Inflammatory macrophage (primary cell): ENCODE measurements at places on chromosomes 6 and 20.

DNA sequence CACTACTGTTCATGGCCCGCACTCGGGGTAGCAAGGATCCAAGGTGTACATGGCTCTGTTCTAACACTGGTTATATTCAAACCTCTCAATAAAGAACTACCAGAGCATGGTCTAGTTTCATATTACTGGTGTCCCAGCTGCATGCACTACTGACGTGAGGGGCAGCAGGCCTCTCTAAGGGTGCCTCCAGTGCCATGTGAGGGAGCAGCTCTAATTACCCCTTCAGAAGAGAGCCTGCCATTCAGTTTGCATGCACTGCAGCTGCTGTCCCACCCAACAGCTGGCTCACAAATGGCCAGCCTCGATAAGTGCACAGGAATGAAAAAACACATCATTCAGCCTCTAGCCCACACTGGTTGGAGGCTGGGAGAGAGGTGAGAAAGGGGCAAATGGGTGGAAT lies 85.2 kb downstream of the SMLR1 start:
- no peak for DNase-seq

DNA sequence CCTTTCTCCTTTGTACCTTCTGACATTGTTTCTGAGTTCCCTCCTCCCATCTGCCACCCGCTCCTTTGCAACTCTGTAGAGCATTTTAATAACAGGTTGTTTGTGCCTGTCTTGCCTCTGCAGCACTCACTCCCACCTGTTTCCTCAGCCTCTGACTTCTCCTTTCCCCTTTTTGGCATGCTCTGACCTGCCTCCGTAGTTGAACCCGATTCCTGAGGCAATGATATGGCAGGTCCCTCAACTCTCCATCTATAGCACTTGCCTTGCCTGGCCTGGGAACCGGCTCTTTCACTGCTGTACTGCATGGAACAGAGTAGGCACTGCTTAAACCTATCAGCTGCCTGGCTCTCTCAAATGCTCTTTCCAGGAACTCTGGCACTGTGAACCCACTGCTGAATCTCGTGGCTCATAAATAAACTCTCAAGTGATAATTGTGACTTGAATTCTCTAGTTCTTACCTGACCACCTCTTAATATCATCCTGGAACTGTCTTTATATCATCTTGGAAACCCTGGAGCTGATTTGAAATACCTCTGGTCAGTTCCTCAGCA lies 50.3 kb downstream of the UTRN start:
- DNase-seq, result no peak

- DNase-seq, result no peak
These were observed 196.8 kb downstream of the FARS2 start for GRCh38 chr6:5457983-5458683.

DNA sequence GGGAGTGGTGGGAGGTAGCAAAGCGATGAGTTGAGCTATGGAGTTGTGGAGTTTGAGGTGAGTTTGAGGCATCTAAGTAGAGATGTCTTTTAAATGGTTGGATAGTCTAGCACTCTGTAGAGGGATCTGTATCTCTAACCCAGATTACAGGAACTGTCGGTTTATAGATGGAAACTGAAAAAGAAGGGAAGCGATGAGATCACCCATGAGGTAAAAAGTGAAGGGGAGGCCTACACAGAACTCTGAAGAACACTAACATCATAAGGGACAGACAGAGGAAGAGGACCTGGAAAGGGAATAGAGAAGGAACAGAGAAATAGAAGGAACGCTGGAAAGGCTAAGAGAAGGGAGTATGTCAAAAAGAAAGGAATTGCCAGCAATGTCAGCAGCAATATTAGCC lies 2.5 kb downstream of the HINT3 start:
- DNase-seq, result no peak

DNA sequence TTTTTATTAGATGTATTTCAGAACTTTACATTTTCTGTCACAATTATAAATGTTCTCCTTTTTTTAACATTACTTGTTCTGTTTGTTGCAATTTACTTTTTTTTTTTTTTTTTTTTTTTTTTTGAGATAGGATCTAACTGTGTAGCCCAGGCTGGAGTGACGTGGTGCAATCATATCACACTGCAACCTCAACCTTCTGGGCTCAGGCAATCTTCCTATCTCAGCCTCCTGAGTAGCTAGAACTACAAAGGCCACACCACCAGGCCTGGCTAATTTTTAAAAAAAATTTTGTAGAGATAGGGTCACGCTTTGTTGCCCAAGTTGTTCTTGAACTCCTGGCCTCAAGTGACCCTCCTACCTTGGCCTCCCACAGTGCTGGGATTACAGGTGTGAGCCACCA lies 15.1 kb upstream of the MBOAT1 start:
- no peak for DNase-seq

DNA sequence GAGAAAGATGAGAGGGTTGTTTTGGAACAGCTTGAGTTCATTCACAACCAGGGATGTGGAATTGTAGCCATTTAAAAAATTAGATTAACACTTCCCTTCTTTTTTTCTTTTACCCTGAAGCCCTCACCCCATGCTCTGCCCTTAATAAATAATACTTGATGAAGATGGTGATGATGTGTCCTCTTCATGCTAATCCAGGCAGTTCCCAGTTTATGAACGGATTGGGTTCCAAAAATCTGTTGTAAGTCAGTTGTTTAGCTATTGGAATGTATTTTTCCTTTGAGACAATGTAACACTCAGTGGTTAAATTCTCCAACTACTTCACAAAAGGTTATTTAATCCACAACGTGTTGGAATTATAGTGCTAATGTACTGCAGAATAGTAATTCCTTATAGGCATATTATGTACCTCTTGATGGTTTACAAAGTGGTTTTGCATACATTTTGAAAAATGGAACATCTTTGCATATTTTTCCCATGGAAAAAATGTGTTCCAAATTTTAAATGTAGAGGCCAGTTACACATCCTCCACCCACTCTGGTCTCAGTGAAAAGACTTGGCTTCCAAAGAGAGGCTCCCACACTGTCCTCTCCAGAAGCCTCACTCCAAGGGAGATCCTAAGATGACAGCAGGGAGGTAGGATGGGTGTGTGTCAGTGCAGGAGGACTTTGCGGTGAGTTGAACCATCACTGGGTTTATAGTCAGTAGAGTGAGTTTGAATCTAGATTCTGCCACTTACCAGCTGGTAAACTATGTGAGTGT lies 45.8 kb upstream of the CEP162 start:
- DNase-seq, result no peak

DNA sequence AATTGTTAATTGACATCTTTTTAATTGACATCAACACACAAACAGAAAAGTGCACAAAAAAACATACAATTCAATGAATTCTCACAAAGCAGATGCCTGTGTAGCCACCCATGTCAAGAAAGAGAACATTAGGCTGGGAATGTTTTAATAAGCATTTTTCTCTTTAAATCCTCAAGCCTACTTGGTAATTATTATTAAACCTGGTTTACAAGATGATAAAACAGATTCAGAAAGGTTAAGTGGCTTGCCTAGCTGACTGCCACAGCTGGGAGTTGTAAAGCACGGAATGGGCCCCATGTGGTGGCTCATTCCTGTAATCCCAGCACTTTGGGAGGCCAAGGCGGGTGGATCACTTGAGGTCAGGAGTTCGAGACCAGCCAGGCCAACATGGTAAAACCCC lies 90.0 kb upstream of the AKAP12 start:
- DNase-seq, result no peak

DNA sequence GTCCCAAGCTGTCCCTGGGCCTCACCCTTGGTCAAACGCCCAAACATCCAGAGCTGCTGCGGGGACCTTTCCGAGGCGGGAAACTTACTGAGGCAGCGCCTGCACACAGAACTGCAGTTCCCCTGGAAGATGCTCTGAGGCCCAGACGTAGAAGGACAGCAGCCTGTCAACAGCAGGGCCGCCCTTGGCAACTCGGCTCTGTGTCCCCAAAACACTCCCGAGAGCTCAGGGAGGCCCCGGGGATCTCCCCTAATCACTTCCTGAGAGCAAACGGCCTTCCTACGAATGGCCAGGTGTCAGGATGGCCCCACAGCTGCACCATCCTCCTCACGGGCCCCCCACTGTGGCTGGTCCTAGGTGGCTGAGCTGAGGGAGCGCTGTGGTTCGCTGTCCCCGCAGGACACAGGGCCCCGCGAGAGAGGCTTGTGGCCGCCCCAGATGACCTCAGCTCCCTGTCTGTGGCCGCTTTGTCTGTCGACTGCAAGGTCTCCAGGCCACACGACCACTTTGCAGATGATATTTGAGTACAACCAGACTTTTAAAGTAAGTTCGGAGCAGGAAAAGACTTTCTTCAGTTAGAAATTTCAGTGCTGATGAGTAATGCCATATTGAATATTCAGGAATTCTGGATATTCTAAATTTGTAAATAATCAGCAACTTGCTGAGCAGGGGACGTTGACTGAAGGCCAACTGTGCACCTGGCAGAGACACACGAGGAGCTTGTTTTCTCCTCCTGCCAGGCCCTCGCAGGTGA lies 46.0 kb downstream of the DLL1 start:
- DNase-seq, result no peak

GRCh38 chr6:1871724-1872315 lies 262.1 kb downstream of the FOXC1 start:
- DNase-seq, result no peak

GRCh38 chr6:42966571-42966970 lies 6.0 kb downstream of the GNMT start:
- peak; percentile 70 for DNase-seq

DNA sequence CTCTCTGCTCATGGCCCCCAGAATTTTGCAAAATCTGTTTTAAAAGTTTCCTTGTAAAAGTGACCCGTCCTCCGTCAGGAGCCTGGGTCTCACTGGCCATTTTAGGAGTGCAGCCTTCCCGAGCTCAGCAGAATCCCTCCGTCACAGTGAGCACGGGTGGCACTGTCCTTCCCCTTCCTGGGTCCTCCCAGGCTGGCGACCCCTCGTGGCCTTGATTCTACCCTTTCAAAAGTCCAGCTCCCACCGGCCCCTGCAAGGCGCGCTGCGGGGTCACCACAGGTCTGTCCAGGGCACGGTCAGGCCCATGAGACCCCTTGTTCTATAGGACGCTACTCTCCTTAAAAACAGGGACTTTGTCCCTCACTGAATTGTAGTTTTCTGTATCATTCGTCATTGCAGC lies 112.7 kb downstream of the PSMB1 start:
- no peak for DNase-seq

- no peak for DNase-seq
These were observed 114.1 kb downstream of the GRM4 start for GRCh38 chr6:34031625-34032383.

- DNase-seq, result no peak
These were observed 131.4 kb downstream of the SULF2 start for GRCh38 chr20:47653869-47654268.
